ENCODE measurements at places on chromosomes 5 and 9.

DNA sequence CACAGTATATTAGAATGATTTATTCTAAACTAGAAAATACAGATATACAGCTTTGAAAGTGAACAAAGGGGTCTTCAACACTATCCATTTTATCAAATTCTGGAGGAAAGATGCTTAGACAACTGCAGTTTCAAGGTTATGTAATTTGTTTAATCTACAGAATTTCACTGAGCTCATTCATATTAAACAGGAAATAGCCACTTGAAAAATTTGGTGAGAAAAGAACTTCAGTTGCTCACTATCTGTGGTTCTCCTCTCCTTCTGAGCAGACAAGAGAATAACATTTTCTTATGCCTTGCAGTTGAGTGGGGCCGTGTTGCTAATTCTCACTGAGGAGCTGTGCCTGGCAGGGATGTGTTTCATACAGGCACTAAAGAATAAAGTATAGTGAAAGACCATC is 1428.2 kb downstream of the CDH12 start:
- no peak for DNase-seq

DNA sequence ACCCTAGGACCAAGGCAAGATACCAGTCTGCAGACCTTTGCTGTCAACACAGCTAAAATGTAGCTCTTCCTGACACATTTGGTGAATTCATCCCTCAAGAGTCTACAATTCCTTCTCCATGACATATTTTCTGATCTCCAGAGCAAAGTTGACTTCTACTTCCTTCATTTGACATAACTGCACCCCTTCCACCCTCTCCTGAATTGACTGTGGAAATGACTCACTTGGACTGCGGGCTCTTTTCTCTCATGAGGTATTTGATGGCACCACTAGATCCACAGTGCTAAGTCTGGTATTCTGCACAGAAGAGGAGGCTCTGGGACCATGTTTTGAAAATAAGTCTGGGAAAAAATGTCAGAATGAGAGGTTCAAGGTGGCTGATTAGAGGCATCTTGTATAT is 338.4 kb upstream of the TRPC7 start:
- no peak for DNase-seq

DNA sequence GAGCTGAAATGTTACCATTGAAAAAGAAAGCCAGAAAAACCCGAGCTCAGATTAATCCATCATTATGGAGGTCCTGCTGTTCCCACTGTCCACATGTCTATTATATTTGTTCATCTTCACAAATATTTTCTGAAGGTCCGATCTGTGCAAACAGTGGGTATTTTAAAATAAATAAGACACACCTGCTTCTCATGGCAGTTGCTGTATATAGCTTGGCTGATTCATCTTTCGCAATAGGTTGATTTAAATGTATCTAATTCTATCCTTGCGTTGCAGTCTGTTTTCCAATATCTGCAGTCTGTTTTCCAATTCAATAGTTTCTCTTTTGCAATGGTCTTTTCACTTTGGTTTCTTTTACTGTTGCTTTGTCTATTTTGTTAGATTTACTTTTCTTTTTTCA is 87.4 kb upstream of the PCA3 start:
- DNase-seq: no peak

DNA sequence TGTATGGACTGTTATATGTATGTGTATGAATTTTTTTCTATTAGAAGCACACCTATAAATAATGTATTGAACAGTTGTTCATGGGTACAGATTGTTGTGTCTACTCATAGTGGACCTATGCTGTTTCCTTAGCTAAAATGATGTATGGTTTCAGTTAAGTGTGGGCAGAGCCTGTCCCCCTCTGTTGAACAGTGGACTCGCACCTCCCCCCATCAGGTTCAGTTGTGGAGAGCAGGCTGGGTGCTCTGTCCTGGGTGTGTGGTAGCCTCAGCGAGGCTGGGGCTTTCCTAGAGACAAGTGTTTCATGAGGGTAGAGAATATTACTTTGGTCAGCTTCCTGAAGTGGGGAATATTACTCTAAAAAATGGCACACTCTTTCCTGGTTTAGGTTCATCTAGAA is 47.4 kb upstream of the LRRTM2 start:
- no peak for DNase-seq

DNA sequence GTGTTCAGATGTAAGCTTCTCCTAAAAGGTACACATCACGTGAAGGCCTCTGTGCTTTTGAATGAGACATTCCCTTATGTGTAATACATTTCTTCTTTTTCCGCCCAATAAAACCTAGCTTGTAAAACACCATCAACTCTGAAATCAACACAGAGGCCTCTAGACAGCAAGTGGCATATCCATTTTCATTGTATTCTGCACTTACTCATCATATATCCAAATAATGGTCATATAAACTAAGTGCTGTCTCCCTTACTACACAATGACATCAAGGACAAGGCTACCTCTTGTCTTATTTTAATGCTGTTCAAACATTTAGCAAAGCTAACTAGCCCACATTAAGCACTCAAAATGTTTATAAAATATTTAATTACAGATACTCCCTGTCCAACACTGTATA is 108.5 kb downstream of the ELAVL2 start:
- DNase-seq: no peak

DNA sequence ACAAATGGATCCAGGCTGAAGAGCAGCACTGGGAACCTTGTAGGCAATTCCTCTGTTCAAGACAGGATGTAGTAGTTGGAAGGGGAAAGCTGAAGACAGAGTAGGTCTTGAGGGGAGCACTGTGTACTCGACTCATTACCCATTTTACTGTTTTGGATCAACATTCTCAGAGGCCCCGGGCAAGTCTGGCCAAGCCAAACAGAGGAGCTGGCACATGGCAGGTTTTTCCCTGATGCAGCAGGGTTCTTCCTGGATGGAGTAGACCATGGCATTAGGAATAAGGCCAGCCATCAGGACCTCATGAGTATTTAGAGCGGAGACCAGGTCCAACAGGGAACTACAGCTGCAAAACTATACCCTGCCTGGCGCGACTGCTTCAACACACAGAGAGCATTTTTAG is 4.4 kb downstream of the SVEP1 start:
- DNase-seq: no peak

- no peak for DNase-seq
Observed at GRCh38 chr5:92206681-92207080, 823.6 kb upstream of the ARRDC3 start.

DNA sequence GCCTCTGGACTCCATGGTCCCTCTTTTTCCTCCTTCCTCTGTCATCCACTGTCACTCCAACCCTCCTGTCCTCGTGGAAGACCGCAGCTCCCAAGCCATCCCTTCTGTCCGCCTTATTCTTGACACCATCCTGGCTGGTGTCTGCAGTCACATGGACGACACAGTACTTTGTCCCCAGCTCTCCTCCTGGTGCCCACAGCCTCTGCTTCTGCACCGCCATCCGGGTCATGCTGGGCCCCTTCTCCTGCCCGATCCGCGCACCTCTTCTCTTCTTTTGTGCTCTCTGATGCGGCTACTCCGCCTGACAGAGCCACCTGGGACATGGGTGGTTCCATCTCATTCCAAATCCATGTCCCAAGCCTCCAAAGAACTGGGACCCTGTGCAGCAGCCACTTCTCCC is 22.5 kb downstream of the ROPN1L start:
- no peak for DNase-seq

All from GM06990 (cell line).